ENCODE measurements at places on chromosomes 6 and 20. TPM values are rescaled to one million over a fixed set of nuclear protein-coding genes. Genes with fewer than 3 reads are reported as not detected.

RFX6 gene
- total RNA-seq = not detected

GSTA4 gene
- total RNA-seq = 32.6 TPM

SAMD3 gene
- 7.3 TPM for total RNA-seq

LY6G5B gene
- 2.0 TPM for total RNA-seq

C20orf96 gene
- 3.7 TPM for total RNA-seq

TMEM244 gene
- total RNA-seq = not detected

MOXD1 gene
- 29.5 TPM for total RNA-seq

DNAH8 gene
- total RNA-seq = under 0.01 TPM

DNAAF9 gene
- total RNA-seq = 8.2 TPM

SIRPB2 gene
- total RNA-seq = 0.13 TPM

SMIM28 gene
- total RNA-seq = not detected

SLC22A1 gene
- 0.75 TPM for total RNA-seq

FKBP1C gene
- total RNA-seq = 0.79 TPM

LST1 gene
- total RNA-seq = not detected
